RWPE2 (cell line): ENCODE measurements at places on chromosomes 2 and 18.

DNA sequence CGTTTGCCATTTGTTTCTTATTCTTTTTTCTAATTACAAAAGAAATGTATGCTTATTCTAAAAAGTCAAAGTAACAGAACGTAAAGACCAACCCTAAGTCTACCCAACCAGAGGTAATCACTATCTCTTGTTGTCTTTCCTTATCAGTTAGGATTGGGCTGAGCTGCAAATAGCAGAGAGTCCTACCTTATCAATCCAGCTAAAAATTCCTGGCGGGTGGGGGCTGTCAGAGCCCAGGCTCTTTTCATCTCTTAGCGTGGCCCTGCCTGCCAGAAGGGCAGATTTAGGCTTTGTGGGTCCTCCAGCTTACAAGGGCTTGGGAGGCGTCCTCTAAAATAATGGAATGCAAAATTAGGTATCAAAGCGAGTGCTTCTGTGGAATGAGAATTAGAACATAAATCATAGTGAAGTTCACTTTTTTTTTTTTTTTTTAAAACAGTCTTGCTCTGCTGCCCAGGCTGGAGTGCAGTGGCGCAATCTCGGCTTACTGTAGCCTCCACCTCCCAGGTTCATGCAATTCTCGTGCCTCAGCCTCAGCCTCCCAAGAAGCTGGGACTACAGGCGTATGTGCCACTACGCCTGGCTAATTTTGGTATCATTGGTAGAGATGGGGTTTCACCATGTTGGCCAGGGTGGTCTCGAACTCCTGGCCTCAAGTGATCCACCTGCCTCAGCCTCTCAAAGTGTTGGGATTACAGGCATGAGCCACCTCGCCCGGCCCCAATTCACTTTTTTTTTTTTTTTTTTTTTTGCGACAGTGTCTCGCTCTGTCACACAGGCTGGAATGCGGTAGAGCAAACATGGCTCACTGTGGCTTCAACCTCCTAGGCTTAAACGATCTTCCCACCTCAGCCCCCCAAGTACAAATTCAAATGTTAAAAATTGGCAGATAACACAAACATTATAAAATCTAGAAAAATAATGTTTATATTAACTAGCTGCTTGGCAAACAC, 57.4 kb upstream of the B3GNT7 start:
- DNase-seq = no peak

GRCh38 chr2:6148882-6149281, 456.7 kb downstream of the SOX11 start:
- no peak for DNase-seq

DNA sequence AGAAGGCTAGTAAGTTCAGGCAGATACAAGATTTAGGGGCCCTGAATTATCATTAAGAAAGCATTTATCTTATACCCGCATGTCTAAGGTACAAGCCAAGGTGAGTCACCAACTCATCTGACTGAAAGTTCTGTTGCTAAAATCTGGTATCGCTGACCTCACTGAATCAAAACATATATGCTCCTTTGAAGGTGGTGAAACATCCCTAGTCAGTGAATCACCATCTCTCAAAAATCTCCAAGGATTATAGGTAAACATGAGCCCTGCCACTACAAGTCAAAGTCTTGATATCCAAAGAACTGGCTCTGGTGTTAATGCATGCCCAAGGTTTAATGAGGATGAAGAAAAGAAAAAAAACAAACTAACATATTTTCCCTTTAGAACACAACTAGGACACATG, 43.5 kb downstream of the IRS1 start:
- DNase-seq = no peak

DNA sequence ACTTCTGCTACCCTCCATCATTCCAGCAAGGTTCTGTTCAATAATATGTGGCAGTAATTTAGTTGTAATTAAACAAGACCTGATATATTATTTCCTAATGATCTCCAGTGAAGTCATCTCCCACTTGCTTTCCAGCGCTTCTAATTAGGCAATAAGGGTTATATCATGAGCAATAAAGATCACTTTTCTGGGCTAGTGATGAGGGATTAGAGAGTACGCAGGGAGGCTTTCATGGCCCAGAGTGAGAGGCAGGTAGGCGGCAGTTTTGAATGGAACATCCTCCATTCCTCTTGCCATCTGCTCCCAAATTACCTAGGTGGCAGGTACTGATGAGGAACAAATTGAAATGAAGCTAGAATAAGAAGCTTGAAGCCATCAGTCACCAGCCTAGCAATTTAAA, 358.1 kb upstream of the SYT4 start:
- DNase-seq = no peak

- DNase-seq = no peak
These were observed 79.9 kb upstream of the ITGB6 start for GRCh38 chr2:160279813-160280465.
